Natural killer cell treated with Interleukin-12 subunit alpha and Interleukin-12 subunit beta and Interleukin-15 and Interleukin-18, amount 100 ng/mL, for 72 hours (primary cell): ENCODE measurements at places on chromosomes 7 and 10. TPM values are rescaled to one million over a fixed set of nuclear protein-coding genes. Genes with fewer than 3 reads are reported as not detected.

Gene ATXN7L1
- total RNA-seq, result 5.4 TPM

Gene AS3MT
- total RNA-seq, result not detected

Gene NOBOX
- total RNA-seq, result not detected

Gene KLF14
- not detected for total RNA-seq

Gene UCMA
- not detected for total RNA-seq
